ENCODE measurements at places on chromosomes 2 and 18.

DNA sequence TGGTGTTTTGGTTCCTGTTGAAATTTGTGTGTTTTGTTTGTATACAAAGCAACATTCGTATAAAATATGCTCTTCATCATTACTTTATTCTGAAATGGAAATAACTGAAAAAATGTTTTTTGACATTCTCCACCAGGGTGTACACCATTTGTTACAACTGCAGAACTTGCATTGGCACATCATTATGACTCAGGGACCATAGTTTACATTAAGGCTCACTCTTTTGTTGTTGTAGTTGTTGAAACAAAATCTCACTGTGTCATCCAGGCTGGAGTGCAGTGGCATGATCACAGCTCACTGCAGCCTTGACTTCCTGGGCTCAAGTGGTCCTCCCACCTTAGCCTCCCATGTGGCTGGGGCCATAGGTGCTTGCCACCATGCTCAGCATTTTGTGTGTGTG is 676.6 kb downstream of the TDRD15 start:
- DNase-seq: no peak

- DNase-seq: no peak
These were observed 140.2 kb downstream of the SH3BP4 start for GRCh38 chr2:235091983-235092382.

DNA sequence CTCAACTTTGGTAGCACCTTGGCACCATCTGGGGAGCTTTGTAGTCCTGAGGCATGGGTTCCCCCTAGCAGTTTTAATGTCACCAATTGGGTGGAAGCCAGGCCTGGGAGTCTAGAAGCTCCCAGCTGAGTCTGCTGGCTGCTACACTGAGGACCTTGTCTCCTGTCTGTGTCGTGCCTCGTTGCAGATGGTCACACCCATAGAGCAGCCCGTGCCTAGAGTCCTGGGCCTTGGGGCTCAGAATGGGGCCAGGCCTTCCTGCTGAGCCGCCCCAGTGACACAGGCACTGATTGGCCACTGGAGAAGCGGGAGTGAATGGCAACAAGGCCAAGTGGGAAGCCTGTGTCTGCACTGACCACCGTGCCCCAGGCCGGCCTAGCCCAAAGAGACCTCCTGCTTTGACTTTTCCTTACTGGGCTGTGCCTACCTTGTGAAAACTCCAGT is 113.2 kb downstream of the SH3RF3 start:
- DNase-seq: no peak

DNA sequence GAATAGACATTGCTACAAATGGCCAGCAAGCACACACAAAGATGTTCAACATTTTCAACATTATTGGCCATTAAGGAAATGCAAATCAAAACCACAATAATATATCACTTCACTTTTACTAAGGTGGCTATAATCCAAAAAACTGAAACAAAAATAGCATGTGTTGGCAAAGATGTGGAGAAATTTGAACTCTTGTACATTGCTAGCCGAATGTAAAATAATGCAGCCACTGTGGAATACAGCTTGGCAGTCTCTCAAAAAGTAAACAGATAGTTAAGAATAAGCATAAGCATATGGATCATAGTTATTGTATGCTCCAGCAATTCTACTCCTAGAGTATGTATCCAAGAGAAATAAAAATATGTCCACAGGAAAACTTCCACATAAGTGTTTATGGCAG is 192.5 kb downstream of the EN1 start:
- DNase-seq: no peak

- DNase-seq: no peak
These were observed 70.2 kb upstream of the DAPL1 start for GRCh38 chr2:158724803-158725381.

GRCh38 chr2:51789918-51790317 is 758.0 kb upstream of the NRXN1 start:
- no peak for DNase-seq

DNA sequence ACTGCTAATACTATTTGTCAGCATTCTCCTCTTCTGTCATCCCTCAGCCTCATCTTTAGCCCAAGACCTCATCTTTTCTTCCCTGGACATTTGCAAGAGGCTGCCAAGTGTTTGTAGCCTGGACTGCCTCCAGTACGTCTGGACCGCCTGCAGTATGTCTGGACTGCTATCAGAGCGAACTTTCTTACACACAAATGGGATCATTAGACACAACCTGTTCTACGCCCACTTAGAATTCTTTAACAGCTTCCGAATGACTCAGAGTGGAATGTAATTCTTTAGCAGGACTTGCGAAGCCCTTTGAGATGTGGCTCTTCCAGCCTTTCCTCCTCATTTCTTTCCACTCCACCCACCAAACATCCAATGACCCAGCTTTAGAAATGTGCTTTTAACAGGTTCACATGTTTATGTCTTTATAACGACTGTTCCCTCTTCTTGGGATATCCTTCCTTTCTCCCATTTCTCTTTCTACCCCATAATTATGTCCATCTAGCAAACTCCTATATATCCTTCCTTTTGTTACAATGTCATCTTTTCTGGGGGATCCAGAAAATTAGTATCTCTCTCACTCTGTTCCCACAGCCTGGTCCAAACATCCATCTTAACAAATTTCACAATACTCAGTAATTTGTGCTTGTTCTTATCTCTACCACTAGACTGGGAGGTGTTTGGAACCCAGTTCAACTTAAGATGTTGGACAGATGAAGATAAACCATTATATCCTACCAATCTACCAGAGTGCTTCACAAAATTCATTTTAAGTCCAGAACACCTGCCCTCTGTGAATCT is 171.3 kb upstream of the PGAP1 start:
- no peak for DNase-seq

GRCh38 chr2:46335391-46336282 is 38.4 kb downstream of the EPAS1 start:
- no peak for DNase-seq

- DNase-seq: no peak
These were observed 358.4 kb upstream of the SALL3 start for GRCh38 chr18:78621141-78621755.

DNA sequence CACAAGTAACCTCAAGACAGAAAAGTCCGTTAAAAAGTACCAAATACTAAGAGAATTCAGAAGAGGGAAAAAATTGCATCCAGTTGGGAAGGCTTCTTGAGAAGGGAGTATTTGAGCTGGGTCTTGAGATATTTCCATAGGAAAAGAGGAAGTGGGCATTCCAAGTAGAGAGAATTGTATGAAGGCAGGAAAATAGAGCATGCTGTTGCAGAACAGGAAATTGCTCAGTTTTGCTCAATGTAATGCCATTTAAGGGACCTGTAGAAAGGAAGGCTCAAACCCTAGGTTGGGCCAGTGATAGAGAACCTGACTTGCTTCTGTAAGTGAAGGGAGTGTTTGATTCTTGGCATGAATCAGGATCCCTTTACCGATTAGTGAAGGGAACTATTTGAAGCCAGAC is 1.0 kb upstream of the ZC3H8 start:
- DNase-seq: no peak

GRCh38 chr18:59633317-59633716 is 63.9 kb downstream of the CCBE1 start:
- no peak for DNase-seq

DNA sequence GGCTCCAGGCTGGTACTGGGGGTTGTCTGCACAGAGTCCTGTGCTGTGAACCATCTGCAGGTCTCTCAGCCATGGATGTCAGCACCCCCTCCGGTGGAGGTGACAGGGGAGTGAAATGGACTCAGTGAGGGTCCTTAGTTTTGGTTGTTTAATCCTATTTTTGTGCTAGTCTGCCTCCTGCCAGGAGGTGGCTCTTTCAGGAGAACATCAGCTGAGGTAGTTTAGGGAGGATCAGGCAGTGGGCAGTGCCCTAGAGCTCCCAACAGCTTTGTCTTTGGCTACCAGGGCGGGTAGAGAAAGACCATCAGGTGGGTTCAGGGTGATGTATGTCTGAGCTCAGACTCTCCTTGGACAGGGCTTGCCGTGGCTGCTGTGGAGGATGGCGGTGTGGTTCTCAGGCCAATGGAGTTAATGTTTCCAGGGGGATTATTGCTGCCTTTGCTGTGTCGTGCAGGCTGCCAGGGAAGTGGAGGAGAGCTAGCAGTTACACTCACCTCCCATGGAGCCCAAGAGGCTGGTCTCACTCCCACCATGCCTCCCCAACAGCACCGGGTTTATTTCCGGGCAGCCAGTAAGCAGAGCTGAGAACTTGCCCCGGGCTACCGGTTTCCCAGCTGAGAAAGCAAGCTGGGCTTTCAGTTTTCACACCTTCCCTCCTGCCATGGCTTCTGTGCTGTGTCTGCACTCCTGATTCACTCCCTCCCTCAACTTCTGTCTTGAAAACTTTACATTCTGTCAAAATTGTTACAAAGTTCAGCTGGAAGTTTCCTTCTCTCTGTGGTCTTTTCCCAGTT is 563.4 kb downstream of the XIRP2 start:
- DNase-seq: no peak

DNA sequence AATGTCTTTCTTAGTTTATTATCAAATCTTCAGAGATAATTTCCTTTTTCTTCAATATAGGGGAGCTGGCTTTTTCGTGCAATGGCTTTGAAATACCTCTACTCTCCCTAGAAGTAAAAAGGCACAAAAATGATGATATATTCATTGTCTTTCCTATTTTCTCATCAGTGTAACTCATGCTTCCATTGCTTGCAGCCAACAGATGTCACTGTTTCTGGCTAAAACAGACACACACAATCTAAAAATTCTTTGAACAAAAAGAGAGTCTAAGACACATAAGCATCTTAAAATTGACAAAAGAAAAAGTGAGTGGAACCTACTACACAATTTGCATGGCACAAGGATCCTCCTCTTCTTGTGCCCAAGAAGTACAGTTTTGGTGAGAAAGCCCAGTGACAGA is 448.7 kb upstream of the VRK2 start:
- no peak for DNase-seq

GRCh38 chr2:218849721-218850120 is 9.9 kb upstream of the WNT6 start:
- no peak for DNase-seq

DNA sequence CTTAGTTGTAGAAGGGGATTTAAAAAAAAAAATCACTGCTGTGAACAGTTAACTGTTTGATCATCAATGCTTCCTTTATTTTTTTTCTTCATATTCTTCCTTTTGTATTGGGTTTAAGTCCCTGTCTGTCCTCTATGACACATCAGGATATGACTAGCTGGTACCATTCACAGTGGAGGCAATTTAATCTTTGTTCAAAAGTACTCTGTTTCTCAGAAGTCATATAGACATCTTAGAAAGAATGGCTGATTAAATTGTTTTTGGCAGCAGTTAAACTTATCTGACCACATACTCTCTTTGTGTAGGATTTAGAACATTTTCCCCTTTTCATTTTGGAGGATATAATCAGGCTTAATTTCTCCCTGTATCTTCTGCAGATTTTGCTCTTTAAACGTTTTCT is 807.8 kb upstream of the CDH2 start:
- DNase-seq: no peak

DNA sequence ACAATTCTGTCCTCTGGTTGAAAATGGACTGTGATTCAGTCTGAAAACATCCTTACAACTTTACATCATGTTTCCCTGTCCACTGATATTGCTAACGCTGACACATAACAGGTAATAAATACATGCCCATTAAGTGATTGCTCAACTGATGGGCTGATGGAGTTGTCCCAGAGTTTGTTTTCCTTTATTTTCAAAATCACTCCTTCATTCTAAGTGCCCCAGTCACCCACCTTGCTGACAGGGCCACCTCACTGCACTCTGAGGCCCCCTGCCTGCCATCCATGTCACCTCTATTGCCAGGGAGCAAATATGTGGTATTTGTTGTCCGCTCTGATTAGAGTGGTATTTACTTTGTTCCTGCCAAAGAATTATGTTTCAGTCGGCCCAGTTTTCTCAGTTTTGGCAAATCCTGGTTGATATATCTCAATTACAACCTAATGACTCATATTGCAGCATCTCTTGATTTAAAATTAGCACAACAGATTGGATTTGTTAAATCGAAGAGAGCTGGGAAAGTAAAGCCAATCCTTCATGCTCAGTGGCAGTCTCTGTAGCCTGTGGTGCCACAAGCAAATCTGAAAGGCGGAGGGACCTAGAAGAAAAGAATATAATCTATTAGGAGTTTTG is 105.1 kb downstream of the RDH14 start:
- DNase-seq: no peak

DNA sequence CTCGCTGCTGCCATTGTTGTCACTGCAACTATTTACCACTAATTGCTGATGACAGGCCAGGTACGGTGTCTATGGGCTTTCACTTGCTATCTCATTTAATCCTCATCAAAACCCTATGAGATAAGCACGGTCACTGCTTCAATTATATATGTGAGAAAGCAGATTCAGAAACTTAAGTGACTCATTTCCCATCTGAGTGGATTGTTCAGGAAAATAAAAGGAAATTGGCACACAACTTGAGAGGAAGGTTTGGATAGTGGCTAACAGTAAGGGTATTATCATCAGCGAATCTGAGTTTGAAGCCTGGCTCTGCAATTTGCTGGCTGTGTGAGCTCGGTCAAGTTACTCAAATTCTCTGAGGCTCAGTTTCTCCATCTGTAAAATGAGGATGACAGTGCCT is 196.0 kb downstream of the KCNS3 start:
- no peak for DNase-seq

DNA sequence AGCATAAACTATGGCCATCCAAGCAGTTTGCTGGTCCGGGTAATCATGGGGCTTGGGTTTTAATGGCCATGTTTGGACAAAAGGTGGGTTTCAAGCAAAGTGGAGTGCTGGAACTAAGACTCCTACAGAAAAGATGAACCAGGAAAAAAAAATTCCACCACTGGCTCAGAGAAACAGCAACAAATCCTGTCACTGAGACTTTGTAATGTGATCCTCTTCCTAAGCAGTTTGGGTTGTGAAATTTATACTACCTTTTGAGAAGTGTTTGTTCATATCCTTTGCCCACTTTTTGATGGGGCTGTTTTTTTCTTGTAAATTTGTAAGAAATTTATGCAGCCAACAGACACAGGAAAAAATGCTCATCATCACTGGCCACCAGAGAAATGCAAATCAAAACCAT is 40.2 kb downstream of the MRPL33 start:
- no peak for DNase-seq

GRCh38 chr18:801137-801536 is 10.9 kb downstream of the YES1 start:
- DNase-seq: no peak

DNA sequence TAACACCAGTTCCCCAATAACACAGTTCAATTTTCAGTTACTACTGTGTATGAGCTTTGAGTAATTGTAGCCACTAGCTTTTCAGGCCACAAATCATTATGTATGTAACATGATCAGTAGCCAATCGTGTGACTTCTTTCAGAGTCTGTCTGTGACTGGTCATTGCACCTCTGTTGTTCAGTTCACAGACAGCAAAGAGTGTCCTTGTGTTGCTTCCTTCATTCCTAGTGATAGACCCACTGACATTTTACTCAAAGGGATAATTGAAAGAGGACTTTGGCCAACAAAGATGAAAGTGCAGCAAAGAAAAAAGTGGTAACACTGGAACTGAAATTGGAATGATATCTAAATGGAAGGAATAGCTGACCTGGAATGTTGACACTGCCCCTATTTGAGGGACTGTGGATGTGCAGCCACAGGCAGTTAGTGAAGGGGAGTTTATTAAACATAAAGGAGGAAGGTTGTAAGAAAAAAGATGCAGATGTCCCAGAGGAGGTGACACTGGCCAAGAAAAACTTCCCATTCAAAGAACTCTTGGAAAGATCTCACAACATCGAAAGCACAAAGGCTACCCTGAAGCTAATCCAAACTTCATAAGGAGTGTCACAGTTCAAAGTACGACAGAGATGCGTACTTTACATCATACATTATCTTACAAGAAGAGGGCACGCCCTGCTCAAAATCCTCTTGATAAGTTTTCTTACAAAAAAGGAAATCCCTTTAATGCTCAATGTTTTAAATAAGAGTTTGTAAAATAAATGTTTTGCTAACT is 19.3 kb downstream of the TTC39C start:
- DNase-seq: no peak

GRCh38 chr2:68796295-68796905 is 61.8 kb downstream of the ARHGAP25 start:
- no peak for DNase-seq

Data from stimulated activated CD8-positive, alpha-beta memory T cell treated with anti-CD3 and anti-CD28 coated beads, Interleukin-7, amount 100 ng/mL, for 24 hours (primary cell).